ENCODE measurements at places on chromosomes 1 and 21.
A peak's percentile ranks its signal among the peaks of the same experiment; 100 is the strongest.

- peak; percentile 36 for DNase-seq
Observed at GRCh38 chr1:71080230-71080738, 551 bp downstream of the ZRANB2 start.

- DNase-seq, result no peak
Observed at GRCh38 chr1:100164216-100164615, 13.8 kb downstream of the LRRC39 start.

DNA sequence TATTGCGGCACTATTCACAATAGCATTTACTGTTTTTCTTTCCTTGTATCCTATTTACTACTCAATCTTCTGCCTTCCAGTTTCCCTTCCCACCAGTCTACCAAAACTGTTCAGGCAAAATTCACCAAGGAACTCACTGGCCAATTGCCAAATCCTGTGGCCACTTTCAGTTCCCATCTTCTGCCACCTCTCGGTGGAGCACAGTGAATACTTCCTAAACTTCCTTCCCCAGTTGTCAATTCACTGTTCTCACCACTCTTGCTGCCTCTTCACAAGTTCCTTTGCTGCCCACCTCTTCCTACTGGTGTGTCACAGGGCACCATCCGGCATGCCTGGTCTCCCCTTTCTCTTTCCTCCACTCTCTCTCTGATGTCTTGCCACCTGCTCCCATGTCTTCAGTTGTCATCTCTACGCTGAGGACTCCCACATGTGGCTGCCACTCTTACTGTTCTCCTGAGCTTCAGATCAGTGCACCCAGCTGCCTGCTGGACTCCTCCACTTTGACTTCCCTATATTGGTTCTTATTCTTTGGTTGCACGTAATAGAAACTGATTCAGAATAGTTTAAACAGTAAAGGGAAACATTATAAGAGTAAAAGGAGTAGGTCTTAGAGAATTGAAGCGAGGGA, 114.4 kb downstream of the PIK3R3 start:
- peak; percentile 32 for DNase-seq

- peak; percentile 72 for DNase-seq
Observed at GRCh38 chr1:27109103-27109822, 45.7 kb downstream of the SLC9A1 start.

GRCh38 chr21:22630953-22631465, 1632.8 kb downstream of the NCAM2 start:
- no peak for DNase-seq

GRCh38 chr1:168583571-168583970, 7.2 kb downstream of the XCL1 start:
- DNase-seq, result no peak

- no peak for DNase-seq
Observed at GRCh38 chr21:15566703-15567102, 163.1 kb upstream of the USP25 start.

DNA sequence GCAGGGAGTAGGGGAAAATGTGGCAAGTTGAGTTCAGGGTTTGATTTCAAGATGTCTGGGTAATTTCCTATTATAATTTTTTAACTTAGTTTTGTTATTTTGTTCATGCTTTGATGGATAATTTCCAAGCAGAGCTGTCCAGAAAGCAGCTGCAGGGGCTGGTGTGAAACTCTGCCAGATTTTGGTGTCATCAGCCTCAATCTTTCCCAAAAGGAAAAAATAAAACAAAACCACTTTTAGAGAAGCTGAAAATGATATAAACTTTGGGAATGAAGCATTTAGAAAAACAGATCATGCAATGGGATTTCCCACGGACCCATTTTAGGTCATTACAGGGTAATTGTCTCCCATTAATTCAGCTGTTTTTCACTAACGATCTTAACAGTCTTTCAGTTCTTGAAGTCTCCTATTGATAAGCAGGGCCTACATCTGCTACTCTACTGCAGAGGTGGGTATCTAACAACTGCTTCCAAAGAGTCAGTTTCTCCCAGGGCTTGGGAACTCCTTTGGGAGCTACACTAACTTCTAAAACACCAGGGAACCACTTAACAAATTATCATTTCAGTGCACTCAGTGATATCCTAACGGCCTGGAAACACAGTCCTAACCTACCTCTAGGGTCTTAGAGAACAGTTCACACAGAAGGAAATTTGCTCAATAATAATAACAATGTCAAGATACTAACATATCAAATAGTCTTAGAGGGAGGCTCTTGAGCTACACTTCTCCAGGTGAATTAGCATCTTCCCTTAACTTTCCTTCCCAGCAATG, 12.3 kb downstream of the ZNF436 start:
- no peak for DNase-seq
